ENCODE measurements at places on chromosomes 12 and 14.

DNA sequence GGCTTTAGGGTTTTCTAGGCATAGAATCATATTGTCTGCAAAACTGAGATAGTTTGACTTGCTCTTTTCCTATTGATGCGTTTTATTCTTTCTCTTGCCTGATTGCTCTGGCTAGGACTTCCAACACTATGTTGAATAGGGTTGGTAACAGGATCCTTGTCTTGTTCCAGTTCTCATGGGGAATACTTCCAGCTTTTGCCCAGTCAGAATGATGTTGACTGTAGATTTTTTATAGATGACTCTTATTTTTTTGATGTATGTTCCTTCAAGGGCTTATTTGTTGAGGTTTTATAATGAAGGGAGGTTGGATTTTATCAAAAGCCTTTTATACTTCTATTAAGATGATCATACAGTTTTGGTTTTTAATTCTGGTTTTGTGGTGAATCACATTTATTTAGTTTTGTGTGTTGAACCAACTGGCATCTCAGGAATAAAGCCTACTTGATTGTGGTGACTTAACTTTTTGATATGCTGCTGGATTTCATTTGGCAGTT, 478.2 kb downstream of the TMEM117 start:
- H3K27me3 ChIP-seq, result no peaks in the 10 kb centered on the region
- no peaks in the 10 kb centered on the region for H3K36me3 ChIP-seq
- no peak for DNase-seq
- no peak overlapping the region for H3K4me3 ChIP-seq

GRCh38 chr12:116631619-116632018, 72.4 kb downstream of the MAP1LC3B2 start:
- no peaks in the 10 kb centered on the region for H3K4me1 ChIP-seq
- no peak overlapping the region for H3K27ac ChIP-seq
- H3K36me3 ChIP-seq, result no peaks in the 10 kb centered on the region
- H3K27me3 ChIP-seq, result no peaks in the 10 kb centered on the region
- DNase-seq, result no peak

DNA sequence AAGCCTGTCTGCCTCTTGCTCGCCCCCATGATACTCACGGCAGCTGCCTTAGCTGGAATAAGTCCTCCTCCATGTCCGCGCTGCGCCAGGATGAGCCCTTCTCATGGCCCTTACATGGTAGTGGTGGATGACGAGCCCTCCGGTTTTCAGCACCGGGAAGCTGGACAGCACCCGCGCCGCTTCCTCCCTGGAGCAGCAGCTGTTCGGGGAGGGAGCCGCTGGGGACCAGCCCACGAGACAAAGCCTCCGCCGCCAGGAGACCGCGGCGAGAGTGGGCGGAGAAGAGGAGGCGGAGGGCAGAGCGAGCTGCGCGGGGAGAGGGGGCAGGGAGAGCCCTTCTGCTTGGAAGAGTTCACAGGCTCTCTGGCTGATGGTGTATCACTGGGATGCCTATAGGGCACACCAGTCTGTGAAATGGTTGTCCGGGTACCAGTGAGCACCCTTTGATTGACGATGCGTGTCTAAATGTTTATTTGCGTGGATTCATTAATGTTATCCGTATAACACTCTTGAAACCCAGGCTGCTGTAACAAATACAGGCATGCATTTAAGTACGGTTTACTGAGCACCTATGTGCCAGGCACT, at the start of gene SVOP:
Gene SVOP (minus strand): TSS at position 273 of the 585 bp plus-strand sequence. CDS start 200 bp downstream, at position 73.
- H3K4me1 ChIP-seq, result no peaks in the 10 kb centered on the region
- DNase-seq, result peak; percentile 68
- H3K27me3 ChIP-seq, result peaks cover 6% of the 10 kb centered on the region
- H3K4me3 ChIP-seq, result no peak within 1 kb of the TSS

DNA sequence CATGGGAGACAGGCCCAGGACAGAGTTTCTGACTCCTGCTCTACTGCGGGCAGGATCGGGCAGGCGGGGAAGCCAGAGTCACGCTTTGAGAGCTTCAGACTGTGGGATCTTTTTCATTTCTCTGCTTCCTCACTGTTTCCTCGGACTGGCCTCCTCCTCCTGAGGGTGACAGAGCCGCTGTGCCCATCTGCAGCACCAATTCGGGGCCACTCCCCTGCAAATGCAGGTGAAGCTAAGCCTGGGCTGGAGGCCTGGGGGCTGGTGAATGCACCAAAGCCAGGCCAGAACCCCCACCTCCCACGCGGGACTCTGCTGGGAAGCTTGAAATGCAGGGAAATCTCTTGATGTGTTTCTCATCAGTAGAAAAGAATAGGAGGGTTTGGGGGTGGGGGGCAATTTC, 77.5 kb downstream of the FOXN3 start:
- no peaks in the 10 kb centered on the region for H3K27me3 ChIP-seq
- no peaks in the 10 kb centered on the region for H3K4me1 ChIP-seq
- DNase-seq, result no peak
- H3K4me3 ChIP-seq, result no peak overlapping the region
- peak overlapping the region; percentile 65 for H3K27ac ChIP-seq
- no peaks in the 10 kb centered on the region for H3K36me3 ChIP-seq

- DNase-seq, result peak; percentile 68
- peak overlapping the region; percentile 96 for H3K27ac ChIP-seq
- no peaks in the 10 kb centered on the region for H3K36me3 ChIP-seq
- peaks cover 22% of the 10 kb centered on the region for H3K4me1 ChIP-seq
- H3K4me3 ChIP-seq, result no peak overlapping the region
These were observed 21.4 kb downstream of the ABCB9 start for GRCh38 chr12:122944605-122945592.

DNA sequence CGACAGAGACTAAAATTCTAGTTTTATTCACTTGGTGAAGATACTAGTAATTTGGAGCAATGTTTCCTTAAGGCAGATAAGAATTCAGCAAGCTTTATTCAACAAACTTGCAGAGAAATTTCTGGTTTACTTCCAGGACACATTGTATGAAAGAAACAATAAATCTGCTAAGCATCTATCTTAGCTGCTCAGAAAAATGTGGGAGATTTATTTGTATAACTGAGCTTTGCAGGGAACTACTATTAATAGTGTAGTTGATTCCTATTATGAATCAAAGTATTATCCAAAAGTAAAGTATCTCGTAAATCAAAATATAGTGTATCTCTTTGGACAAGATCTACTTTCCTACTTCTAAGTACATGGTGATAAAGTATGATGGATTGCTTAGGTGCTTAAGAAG, 239.4 kb upstream of the TMTC1 start:
- no peaks in the 10 kb centered on the region for H3K27me3 ChIP-seq
- no peaks in the 10 kb centered on the region for H3K4me1 ChIP-seq
- H3K36me3 ChIP-seq, result no peaks in the 10 kb centered on the region
- H3K27ac ChIP-seq, result no peak overlapping the region
- DNase-seq, result no peak

DNA sequence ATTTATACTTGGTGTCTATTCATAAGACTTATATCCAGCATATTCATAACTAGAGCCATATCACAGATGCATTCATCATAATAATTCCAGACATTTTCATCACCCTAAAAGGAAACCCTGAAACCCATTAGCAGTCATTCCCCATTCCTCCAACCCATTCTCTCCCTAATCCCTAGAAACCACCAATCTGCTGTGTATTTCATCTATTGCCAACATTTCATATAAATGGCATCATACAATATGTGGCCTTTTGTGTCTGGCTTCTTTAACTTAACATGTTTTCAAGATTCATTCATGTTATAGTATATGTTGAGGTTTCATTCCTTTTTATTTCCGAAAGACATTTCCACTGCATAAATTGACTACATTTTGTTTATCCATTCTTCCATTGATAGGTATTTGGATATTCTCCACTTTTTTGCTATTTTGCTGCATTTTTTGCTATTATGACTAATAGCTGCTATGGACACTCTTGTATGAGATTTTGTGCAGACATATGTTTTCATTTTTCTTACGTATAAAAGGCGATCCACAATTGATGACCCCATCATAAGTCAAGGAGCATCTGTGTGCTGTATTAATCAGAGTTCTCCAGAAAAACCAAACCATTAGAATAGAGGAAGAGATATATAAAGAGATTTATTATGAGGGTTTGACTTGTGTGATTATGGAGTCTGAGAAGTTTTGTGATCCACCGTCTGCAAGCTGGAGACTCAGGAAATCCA, 5.1 kb upstream of the OAS2 start:
- no peak overlapping the region for H3K4me3 ChIP-seq
- no peaks in the 10 kb centered on the region for H3K4me1 ChIP-seq
- no peaks in the 10 kb centered on the region for H3K27me3 ChIP-seq
- H3K36me3 ChIP-seq, result no peaks in the 10 kb centered on the region

DNA sequence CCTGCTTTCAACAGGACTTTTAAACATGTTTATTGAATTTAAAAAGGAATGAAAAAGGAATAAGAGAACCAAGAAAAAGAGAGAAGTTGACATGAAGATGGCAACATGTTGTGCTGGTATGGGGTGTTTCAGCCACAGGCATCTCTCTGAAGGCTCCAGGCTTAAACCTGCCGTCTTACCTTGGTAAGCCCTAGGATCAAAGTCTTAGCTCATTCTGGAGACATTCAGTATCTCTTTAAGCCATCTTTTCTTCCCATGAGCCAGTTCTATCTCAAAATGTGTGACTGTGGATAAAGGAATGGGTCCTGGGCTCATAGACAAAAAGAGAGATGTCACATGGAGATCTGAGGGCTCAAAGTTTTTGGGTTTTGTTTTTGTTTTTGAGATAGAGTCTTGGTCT, 1.6 kb upstream of the TFCP2 start:
- H3K4me1 ChIP-seq, result peaks cover 3% of the 10 kb centered on the region
- no peak overlapping the region for H3K4me3 ChIP-seq
- H3K36me3 ChIP-seq, result no peaks in the 10 kb centered on the region
- DNase-seq, result no peak

GRCh38 chr14:69816216-69816615, 19.2 kb upstream of the SLC10A1 start:
- no peaks in the 10 kb centered on the region for H3K27me3 ChIP-seq
- H3K27ac ChIP-seq, result no peak overlapping the region
- no peaks in the 10 kb centered on the region for H3K4me1 ChIP-seq
- no peaks in the 10 kb centered on the region for H3K36me3 ChIP-seq
- H3K4me3 ChIP-seq, result no peak overlapping the region

GRCh38 chr12:92143686-92144630, 1.7 kb downstream of the BTG1 start:
- H3K36me3 ChIP-seq, result no peaks in the 10 kb centered on the region
- H3K27ac ChIP-seq, result peak overlapping the region; percentile 99
- peak overlapping the region; percentile 95 for H3K4me3 ChIP-seq
- no peaks in the 10 kb centered on the region for H3K27me3 ChIP-seq
- peak; percentile 58 for DNase-seq

DNA sequence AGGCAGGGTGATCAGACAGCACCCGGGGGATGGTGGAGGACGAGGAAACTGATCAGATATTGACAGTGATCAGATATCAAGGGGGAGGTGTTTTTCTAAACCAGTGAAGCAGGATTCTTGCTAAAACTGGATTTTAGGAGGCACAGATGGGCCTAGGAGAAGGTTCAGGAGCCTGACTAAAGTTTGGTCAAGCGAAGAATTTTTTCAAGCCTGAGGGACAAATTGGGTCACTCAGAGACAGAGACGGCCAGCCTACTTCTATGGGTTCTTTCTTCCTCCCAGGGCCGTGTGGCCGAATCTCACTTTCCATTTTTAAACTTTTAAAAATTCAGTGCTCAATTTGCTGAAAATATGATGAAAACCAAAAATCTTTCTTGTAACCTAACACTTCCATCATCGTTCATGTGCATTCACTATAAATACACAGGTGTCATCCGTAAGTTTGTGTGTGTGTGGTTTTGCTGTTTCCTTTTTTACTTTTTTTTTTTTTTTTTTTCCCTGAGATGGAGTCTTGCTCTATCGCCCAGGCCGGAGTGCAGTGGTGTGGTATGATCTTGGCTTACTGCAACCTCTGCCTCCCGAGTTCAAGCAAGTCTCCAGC, 68.5 kb downstream of the RIN3 start:
- no peaks in the 10 kb centered on the region for H3K4me1 ChIP-seq
- DNase-seq, result no peak
- H3K27ac ChIP-seq, result no peak overlapping the region

DNA sequence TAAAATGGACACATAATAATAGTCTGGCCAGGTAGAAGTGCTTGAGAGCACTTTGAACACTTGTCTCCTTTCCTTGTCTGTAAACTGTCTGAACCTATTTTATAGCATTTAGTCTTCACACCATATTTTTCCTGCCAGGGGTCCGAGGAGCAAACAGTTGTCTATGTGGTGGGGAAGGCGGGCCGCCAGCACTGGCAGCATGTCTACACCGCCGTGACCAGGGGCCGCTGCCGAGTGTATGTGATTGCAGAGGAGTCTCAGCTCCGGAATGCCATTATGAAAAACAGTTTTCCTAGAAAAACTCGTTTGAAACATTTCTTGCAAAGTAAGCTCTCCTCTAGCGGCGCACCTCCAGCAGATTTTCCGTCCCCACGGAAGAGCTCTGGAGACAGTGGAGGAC, 28.7 kb downstream of the HELB start:
- DNase-seq, result no peak
- no peaks in the 10 kb centered on the region for H3K36me3 ChIP-seq
- H3K27me3 ChIP-seq, result no peaks in the 10 kb centered on the region
- no peak overlapping the region for H3K27ac ChIP-seq
- no peaks in the 10 kb centered on the region for H3K4me1 ChIP-seq
- H3K4me3 ChIP-seq, result no peak overlapping the region

DNA sequence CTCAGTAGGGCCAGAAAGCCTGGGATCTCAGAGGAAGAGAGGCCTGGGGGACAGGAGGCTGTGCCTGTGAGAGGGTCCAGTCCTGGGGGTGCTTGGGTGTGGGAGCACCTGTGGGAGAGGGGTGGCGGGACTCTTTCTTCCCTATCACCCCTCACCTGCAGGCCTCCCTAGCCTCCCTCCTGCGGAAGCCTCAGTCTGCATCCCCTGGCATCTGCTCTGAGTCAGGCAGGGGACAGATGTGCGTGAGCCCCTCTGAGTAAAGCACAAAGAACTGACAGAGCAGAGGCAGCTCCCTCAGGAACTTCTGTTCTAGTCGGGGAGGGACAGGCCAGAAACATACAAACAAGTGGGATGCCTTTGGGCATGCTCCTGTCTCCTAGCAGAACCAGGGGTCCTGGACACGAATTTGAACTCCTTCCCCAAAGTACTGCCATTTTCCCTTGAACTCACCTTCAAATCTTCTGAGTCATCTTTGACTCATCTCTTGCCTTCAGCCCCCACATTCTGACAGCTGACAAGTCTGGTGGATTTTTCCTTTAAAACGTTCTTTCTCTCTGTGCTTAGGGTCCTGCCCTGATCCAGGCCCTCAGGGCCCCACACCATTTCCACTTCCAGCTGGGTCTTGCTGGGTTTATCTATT, 8.5 kb upstream of the HSP90AA1 start:
- DNase-seq, result no peak
- H3K4me1 ChIP-seq, result no peaks in the 10 kb centered on the region
- H3K36me3 ChIP-seq, result no peaks in the 10 kb centered on the region
- H3K27me3 ChIP-seq, result no peaks in the 10 kb centered on the region
- no peak overlapping the region for H3K4me3 ChIP-seq

DNA sequence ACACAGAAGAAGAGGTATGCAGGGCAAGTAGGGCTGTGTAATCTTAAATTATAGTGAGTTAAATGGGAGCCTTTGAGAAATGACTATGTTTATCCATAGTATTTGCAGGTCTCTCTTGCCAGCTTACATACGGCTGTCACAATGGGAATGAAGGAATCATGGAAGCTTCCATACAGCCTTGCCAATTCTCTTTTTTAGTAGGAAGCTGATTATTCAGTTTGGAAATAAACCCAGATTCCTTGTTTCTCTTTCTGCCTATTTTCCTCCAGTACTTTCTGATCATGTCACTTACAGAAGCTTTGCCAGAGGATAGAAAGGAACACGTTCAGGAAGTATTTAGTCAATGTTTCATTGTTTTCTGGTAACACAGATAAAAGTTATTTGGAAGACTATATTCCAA, 217.4 kb upstream of the DIO2 start:
- no peak for DNase-seq
- no peaks in the 10 kb centered on the region for H3K36me3 ChIP-seq
- no peak overlapping the region for H3K27ac ChIP-seq
- no peaks in the 10 kb centered on the region for H3K27me3 ChIP-seq
- H3K4me1 ChIP-seq, result no peaks in the 10 kb centered on the region

Data from breast epithelium (tissue), 4 donors.